ENCODE measurements at places on chromosomes 13 and 19.

DNA sequence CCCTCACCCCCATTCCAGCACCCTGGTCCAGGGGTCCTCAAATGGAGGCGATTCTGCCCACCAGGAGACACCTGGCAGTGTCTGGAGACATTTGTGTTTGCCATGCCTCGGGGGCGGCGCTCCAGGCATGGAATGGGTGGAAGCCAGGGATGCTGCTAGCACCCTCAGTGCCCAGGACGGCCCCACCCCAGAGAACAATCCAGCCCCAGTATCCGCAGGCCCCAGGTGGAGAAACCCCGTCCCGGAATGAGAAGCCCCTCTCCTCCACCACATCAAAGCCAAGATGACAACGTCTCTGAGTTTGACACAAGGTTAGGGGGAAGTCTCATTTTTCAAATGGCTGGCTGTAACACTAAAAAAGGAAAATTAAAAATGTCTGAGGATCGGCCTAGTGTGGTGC lies 68.5 kb downstream of the INSR start:
- DNase-seq: no peak

GRCh38 chr13:92303428-92303827 lies 905.0 kb downstream of the GPC5 start:
- DNase-seq: no peak

DNA sequence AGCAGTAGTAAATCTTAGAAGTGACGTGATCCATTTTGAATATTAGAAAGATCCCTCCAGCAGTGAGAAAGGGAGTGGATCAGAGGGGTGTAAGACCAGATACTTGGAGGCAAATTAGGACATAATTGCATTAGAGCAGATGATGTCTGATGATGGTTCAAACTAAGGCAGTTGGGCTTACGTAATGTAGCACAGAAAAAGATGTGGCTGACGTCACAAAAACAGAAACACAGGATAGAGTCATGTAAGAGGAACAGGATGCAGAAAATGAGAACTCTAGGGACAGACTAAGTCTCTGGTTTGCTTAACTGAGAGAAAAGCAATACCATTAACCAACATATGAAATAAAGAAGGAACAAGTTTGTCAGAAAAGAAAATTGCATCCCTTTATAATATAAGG lies 392.5 kb upstream of the DACH1 start:
- no peak for DNase-seq

DNA sequence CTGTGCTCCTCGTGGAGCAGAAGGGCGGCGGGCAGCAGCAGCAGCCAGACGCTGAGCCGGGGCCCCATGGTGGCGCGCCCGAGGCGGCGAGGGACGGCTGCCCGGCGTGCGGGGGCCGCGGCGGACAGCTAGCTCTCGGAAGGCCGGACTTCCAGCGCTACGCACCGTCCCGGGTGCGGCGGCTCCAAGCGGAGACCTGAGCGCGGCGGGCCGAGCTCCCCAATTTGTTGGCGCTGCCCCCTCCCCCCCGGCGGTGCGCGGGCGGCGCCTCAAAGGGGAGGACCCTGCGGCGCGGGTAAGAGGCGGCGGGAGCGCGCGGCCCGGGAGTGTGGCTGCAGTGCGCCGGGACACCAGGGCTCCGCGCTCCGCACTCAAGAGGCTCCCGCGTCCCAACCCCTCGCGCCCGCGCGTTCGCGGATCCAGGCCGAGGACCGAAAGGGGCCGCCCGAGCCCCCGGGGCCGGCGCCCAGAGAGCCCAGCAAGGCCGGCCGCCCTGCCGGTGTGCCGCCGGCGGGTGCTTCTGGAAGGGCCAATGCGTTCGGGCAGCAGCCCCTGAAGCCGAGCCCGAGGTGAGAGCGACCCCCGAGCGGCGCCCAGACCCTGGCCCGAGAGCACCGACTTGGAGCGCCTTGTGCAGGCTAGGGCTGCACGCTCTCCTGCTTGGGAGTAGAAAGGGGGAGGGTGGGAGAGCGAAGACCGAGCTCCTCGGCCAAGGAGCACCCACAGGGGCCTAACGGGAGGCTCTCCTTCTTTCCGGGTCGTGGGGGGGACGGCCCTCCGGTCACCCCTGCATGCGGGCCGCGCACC lies at the start of the genes COL4A1 and COL4A2:
TSS of gene COL4A1 (minus strand) at position 198 of the 807 bp plus-strand sequence. CDS start at position 68, 130 bp downstream.
TSS of gene COL4A2 (plus strand) at position 325 of the 807 bp plus-strand sequence. CDS start 620 bp downstream, outside the sequence.
- DNase-seq: no peak

DNA sequence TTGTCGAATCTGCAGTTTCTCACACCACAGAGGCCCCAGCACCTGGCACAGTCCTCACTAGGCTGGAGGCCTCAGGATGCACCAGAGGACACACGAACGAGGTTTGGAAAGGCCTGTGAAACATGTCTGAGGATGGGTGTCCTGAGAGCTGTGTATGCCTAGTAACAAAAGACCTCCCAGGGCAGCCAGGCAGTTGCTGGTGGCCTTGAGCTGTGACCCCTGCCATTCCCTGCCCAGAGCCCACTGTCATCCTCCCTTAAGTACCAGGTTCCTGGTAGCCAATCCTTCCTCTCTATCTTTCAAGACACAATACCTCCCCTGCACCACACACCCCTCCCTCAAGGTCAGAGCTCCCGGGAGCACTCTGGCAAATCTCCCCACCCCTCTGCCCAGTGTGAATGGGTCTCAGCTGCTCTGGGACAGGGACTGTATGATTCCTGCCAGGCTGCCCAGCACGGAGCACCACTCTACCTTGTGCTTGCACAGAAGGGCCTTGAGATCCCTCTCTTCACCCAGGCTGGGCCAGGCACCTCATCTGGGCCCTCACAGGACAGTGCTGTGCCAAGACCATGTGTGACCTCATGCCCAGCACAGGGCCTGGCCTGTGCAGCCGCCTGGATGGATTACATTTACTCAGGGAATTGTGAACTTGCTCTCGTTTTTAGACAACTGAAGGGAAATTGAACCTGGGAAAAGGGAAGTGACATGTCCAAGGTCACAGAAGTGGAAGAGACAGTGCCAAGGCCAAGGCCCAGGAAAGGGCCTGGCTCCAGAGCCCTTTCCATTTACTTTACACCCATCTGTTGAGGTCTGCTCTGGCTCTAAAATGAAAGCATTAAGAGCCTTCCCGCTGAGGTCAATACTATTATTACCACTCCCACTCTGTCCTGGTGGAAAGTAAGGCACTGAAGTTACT lies 2.2 kb downstream of the ZNF787 start:
- DNase-seq: no peak

DNA sequence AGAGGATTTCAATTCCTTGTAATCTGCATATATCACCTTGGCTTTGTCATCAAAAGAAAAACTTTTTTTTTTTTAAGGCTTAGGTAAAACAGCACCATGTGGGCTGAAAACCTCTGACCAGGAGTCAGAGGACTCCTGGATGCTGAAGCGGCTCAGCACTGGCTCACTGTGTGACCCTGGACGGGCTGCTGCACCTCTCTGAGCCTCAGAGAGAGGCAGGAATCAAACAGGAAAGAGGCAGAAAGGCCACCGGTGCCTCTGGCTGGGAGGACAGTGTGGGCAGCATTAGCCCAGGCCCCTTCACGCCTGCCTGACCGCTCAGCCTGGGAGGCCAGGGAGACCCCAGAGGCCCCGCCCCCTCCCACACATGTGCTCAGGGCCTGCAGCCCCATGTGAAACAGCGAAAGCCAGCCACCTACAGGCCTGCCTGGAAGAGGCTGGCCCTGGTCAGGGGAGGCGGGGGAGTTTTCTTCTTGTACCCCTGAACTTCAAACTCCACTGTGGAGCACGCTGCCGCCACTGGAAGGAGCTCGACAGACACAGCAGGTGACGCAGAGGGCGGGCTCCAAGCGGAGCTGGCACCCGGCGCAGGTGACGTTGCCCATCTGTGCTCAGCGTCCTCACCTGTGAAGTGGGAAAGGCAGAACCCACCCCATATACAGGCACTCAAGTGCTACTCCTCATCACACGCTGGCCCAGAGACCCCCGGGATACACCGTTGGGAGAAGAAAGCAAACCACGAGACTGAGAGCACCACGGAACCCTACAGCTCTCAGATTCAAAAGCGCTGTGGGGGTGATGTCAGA lies 39.7 kb downstream of the MLLT1 start:
- DNase-seq: no peak

All from stomach (tissue), 19 donors.